Neuronal stem cell (in vitro differentiated cells): ENCODE measurements at places on chromosomes 5 and 9.

GRCh38 chr5:1513326-1514026, 10.3 kb downstream of the LPCAT1 start:
- no peak for DNase-seq

DNA sequence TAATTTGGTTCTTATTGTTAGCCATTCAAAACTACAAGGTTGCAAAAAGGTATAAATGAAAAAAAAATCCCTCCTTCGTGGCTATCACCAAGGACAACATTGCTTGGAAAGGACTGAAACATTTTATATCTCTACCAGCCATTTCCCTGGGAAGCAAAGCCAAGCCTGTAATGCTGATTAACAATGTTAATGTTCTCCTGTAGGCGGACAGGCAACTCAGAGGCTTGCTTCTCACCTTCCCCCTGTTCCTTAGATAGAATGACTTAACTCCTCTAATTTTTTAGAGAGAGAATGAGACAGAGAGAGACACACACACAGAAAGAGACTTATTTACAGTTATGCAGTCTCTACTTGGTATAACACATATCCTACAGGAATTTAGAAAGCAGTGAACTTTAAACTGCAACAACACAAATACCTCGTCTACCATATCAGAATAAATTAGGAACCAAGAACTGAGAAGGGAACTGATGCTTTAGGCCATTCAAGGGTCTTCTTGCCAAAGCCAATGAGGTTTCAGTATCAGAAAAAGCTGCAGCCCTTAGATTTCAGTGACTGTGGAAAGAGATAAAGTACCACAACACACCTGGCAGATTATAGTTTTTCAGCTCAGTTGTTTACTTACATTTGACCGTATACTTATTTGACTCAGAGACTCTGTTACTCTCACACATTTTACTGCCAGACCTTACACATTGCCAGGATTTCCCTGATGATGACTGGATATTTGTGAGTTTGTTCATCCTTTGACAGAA, 20.9 kb upstream of the MAN2A1 start:
- no peak for DNase-seq

- DNase-seq = no peak
Observed at GRCh38 chr9:69678843-69679538, 6.8 kb upstream of the APBA1 start.

DNA sequence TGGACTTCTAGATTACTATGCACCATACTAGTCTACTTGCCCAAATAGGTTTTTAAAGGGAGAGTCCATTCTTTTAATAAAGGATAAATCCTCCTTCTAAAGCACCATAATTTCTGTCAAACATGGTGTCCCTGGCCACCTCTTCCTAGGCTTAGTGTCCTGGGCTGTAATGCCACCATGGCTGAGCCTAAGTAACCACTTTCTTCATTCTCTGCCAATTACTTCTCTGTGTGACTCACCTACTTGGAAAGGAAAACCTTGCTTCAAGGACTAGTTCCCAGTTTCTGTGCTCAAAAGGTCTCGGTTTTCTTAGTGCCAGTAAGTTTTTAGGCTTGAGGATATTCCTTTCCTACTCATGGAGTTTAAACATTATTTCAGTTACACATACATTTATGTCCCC, 273.4 kb downstream of the DENND1A start:
- DNase-seq = no peak

GRCh38 chr9:21993893-21994555, at the start of gene CDKN2A:
TSS of gene CDKN2A (minus strand) at chr9:21994392.
- no peak for DNase-seq

DNA sequence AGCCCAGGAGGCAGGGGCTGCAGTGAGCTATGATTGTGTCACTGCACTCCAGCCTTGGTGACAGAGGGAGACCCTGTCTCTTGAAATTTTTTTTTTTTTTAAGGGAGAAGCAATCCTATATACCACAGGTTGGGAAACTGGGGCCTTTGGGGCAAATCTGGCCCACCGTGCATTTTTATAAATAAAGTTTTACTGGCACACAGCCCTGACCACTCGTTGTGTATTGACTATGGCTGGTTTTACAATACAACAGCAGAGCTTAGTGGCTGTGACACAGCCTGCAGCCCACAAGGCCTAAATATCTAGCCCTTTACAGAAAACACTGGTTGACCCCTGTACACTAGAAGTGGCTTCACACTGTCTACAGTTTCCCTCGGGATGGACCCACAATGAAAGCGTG, 58.0 kb downstream of the SECISBP2 start:
- no peak for DNase-seq

- DNase-seq = no peak
Observed at GRCh38 chr5:139701056-139701741, 53.0 kb downstream of the CXXC5 start.

DNA sequence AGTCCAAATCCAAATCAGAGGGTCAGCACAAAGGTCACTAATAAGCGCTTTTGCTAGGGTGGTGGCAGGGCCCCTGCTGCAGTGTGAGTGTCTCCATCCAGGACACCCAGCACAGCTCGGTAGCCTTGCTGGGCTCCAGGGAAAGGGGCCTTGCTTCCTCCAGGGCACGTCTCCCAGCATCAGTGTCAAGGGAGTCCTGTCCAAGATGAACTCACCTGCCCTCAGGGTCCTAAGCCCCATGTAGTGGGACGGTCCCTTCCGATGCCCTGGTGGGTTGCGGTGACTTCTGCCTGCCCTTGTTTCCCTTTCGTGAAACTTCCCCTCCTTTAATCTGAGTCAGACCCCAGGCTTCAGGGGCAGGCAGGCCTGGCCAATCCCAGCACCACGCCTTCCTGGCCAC, 101.7 kb downstream of the ZNF354C start:
- DNase-seq = no peak

DNA sequence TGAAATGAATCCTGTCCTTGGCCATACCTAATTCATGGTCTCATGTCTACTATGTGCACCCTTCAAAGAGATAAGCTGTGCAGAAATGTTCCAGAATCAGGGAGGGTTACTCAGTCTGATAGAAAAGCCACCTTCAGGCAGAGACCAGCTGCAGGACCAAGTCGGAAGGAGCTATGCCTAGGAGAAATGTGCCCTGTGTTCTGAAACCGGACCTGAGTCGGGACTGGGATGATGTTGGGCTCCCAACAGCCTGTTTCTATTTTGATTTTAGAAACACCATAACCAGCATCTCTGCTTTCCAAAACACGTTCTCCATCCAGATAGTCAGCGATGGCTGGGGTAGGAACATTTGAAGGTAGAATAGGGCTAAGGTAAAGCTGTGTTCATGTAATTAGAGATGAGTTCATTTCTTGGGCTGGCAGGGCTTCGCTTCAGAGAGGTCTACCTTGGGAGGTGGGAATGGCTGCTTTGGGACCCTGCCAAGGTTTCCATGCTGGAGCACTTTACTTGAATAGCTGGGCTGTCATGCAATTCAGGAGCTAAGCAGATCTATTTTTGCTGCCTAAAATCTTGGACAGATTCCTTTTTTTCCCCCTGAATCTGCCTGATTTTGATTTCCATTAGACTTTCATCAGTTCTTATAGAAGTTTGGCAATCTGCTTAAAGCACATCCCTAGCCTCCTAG, 2.8 kb downstream of the ADCY2 start:
- no peak for DNase-seq

- no peak for DNase-seq
Observed at GRCh38 chr9:131334629-131335367, 45.3 kb downstream of the PLPP7 start.

GRCh38 chr5:29794141-29794787, 1399.2 kb upstream of the CDH6 start:
- no peak for DNase-seq

- no peak for DNase-seq
Observed at GRCh38 chr5:91142386-91142785, 240.7 kb downstream of the ARRDC3 start.

- DNase-seq = no peak
Observed at GRCh38 chr9:19689328-19690101, 99.3 kb downstream of the SLC24A2 start.

DNA sequence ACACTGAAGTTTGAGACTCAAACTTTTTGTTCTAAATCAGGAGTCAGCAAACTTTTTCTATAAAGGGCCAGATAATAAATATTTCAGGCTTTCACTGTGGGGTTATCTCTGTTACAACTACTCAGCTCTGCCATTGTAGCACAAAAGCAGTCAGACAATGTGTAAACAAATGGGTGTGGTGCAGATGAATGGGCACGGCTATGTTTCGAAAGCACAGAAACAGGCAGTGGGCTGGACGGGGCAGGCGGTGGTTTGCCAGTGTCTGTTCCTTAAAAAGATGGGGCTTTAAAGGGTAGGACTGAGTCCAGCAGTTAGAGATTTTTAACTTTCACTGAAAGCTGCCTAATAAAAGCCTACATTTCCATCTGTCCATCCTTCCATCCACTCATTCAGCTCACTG, 48.9 kb downstream of the PFDN1 start:
- no peak for DNase-seq

DNA sequence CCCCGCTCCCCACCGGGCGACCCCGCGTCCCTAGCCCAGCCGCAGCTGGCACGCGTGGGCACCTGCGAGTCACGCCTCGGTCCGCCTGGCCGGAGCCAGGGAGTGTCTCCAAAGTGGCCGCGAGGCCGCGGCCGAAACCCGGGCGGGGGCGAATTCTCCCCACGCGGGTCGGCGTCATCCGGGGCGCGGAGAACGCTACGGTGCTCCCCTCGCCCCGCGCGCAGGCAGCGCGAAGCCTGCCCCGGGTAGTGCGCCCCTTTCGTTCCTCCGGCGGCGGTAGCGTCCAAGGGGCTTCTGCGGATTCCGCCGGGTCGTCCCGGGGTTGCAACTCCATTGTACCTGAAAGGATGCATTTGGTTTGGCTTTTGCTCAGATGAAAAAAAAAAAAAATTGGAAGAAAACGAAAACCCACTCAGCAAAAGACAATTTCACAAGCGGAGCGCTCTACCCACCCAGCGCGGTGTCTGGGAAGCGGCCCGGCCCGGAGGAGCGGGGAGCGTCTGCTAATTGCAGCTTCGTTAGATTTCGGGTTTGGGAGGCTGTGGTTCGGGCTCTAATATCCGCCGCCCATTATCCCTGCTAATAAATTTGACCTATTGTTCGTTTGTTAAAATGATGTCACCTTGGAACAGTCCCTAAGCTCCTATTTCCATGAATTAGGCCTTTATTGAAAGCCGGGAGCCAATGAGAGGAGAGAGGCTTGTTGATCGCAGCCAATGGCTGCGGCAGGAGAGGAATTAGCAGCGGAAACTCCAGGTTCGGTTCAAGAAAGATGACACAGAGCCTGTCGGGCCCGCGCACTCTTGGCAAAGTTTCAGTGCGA, at the start of gene TLX3:
Gene TLX3 (plus strand): TSS at position 796 of the 823 bp plus-strand sequence. CDS start 118 bp downstream, outside the sequence.
- DNase-seq = no peak

DNA sequence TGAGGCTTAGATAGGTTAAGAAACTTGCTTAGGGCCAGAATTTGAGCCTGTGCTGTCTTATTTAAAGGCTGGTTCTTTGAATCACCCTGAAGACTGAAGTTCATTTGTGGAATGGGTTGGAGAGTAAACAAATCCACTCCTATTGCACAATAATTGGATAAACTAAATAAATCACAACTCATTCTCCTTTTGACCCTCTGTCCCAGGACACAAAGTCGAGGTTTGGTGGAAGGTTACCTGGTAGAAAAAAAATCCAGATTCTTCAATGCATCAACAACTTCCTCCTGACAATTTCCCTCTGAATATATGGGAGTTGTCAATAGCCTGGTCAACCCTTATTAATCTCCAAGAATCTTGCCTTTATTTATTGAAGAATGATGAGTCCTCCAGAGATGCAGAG, 28.9 kb downstream of the TBC1D2 start:
- DNase-seq = no peak

DNA sequence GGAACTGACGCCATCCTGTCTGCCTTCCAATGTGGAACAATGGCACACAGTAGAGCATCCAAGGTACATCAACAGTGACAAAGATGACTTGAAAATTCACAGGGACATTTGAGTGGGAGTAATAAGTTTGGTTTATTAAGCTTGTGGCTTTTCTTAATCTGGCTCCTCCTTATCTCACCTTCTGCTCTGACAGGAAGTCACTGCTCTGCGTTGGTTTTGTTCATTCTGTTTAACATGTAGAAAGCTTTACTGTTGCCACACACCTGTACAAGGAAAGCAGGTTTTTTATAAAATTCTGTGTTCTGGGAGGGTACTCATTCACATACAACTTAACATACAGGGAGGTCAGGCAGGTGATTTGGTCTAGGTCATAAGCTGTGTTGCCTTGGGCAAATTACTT, 1.6 kb upstream of the GZMK start:
- DNase-seq = no peak

DNA sequence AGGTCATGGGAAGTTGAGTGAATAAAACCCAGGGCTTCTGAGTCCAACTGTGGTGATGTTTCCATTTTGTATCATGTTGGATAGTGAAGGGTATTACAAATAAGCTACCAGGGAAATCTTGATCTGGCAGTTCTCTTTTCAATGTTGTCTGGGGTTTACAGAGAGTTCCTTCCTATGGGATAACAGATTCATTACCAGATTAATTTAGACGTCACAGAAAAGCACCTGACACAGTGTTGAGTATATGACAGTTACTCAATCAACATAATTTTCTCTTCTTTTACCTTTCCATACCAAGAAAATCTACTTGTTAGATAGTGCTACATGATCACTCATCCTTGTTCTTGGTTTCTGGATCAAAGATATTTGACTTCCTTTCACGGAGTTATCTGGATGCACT, 270.9 kb downstream of the ACTL7B start:
- no peak for DNase-seq

- DNase-seq = peak; percentile 86
Observed at GRCh38 chr9:136787690-136788400, 3.3 kb upstream of the TMEM141 start.

DNA sequence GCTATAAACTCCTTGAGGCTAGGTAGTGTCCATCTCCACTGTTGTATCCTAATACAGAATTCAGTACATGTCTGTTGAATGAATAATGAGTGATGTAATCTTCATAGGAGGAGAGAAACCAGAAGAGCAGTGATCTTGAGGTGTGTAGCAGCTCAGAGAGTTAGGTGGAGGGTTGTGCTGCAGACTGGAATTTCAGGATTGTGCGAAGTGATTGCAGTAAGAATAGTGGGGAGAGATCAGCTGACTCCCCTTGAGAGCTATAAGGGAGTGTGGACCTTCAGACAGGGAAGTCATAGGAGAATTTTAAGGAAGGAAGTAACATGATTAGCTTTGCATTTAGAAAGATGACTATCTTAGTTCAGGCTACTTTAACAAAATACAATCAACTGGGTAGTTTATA, 4.4 kb downstream of the SNX24 start:
- DNase-seq = no peak

GRCh38 chr5:33129309-33129708, 311.5 kb upstream of the TARS1 start:
- DNase-seq = no peak

DNA sequence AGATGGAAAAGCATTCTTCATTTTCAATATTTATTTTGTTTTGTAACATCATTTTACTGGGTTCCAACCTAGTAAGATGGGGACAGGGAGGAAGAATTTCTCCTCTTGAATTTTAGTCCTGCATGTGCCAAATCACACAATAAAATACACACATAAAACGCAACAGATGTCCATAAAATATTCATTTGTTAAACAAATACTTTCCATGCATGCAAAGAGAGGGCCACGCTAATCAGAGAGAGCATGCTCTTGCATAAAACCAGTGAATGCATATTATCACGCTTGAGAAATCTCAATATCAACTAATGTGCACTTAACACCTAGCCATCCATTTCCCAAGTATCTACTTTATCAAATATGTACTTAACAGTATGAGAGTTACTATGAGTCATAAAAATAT, 212.6 kb upstream of the TARS1 start:
- no peak for DNase-seq

- no peak for DNase-seq
Observed at GRCh38 chr5:169182797-169183196, 118.1 kb downstream of the SLIT3 start.

GRCh38 chr9:124008303-124008693, 3.3 kb upstream of the LHX2 start:
- no peak for DNase-seq
